Esophagus muscularis mucosa (tissue), 4 donors: ENCODE measurements at places on chromosomes 12 and 14. TPM values are rescaled to one million over a fixed set of nuclear protein-coding genes. Genes with fewer than 3 reads are reported as not detected.

DNA sequence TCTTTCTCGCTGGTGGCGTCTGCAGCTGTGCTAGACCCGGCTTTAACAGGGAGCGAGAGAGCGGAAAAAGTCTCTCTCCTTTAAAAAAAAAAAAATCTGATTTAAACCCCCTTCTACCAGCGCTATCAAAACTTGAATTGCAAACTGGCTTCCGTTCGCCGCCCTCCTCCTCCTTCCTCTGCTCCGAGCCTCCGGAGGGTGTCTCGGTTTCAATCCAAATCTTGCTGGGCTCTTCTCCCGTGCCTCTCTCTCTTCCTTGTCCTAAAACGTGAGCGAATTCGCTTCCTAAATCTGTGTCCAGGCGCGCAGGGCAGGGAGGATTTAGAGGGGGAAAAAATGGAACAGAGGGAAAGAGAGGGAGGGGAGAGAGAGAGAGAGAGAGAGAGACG, 272 bp downstream of the TBX3 start:
- DNase-seq: no peak

DNA sequence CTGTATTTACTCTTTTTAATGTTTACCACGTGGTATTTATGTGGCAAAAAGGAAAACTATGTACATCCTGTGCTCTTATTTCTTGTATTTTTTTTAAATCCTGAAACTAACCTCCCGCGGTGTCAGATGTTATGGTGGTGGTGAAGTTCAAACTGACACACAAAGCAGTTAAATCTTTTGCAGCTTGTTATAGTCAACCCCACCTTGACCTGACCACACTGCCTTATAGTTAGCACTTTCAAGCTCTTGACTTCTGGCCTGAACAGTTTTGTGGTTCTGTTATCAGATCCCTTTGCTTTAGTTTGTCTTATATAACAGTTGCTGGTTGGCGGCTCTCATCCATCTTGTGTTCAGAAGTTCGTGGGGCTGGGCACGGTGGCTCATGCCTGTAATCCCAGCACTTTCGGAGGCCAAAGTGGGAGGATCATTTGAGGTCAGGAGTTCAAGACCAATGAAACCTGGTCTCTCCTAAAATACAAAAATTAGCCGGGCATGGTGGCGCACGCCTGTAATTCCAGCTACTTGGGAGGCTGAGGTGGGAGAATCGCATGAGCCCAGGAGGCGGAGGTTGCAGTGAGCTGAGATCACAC, 2.1 kb downstream of the UNG start:
- DNase-seq: no peak

DNA sequence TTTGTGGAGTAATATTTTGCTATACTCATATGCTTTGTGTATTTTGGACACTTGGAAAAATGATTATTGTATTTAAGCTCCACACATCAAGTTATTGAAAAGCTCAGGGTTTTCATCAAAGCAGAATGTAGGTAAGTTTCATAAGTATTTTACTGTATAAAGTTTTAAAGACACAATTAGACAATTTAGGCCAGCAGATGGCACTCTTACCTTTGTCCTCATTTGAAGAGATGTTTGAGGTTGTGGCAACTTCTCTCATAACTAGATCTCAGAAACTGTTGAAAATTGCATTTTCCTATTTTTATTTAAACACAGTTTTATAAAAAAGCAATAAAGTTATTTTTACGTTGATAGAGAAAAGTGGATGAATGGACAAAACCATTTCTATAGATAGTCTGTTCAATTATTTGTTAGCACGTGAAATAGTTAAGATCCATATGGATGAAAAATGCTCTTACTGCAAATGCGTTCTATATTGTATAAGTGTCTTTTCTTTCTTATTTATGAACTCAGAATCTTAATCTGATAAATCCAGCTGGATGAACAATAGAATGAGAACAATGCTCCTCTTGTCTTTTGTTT, 300.0 kb downstream of the AEBP2 start:
- DNase-seq: no peak

- no peak for DNase-seq
These were observed 131.1 kb upstream of the SLC38A2 start for GRCh38 chr12:46503637-46504175.

BHLHE41 gene
- 14.6 TPM for total RNA-seq

GALNT16 gene
- 18.4 TPM for total RNA-seq

KRT79 gene
- not detected for total RNA-seq

TARBP2 gene
- 12.7 TPM for total RNA-seq
